Neuronal stem cell (in vitro differentiated cells): ENCODE measurements at places on chromosomes 11 and 22.

DNA sequence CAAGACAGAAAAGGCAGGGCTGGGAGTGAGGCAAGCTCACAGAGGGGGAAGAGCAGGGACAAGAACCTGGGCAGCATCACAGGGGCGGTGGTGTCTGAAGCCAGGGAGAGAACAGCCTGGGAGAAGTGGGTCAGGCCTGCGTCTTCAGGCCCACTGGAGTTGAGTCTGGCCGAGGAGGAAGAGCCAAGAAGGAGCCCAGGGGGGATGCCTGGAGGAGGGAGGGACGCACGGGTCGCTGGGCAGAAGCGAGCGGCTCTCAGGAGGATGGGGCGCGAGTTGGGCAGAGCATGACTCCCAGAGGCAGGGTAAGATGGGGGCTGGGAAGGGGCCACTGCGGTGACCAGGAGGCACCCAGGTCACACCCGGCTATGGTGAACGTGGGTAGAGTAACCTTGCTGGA, 18.5 kb downstream of the LRFN4 start:
- DNase-seq: no peak

DNA sequence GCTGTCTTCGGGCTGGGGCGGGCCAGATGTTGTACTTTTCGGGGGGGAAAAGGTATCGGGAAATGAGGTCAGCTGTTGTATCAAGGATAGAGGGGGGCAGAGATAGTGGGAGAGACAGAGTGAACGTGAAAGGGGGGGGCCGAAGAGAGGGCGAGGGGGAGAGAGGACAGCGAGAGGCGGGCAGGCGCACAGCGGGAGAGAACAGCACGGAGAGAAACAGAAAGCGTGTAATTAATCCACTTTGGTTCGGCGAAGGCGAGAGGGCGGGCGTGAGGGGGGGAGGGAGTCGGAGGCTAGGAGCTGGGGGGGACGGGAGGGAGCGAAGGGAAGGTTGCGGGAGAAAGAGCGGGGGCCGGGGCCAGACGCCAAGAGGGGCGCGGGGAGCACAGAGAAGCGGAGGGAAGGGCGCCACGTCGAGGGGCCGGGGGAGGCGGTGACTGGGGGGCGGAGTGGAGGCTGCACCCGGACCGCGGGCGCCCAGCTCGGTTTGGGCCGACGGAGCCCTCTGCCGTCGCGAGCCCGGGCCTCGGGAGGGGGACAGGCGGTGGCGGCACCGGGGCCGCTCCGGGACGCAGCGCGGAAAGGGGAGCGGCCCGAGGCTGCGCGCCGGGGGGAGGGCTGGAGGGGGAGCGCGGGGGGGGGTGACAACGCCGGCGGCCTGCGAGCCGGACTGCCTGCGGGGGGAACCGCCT, 612 bp downstream of the IGF2 start:
- no peak for DNase-seq

- DNase-seq: peak; percentile 52
These were observed 14.1 kb downstream of the RPS13 start for GRCh38 chr11:17063171-17064002.

DNA sequence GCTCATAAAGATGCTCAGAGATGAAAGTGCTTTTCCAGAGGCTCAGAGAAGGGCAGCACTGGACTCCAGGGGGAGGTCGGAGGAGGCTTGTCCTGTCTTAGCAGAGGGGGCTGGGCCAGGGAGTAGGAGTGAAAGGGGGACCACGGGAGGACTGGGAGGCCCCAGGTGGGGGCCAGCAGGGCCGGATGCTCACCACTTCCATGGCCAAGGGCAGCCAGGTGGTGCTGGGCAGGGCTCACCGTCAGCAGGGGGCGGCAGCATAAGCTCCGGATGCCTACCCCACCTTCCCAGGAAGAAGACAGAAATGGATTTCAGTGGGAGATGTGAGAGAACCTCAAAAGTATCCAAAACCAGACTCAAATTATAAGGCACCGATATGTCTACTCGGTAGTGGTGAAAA, 11.0 kb downstream of the RAB36 start:
- DNase-seq: no peak

GRCh38 chr11:3954448-3955298, 99.2 kb downstream of the STIM1 start:
- no peak for DNase-seq

- DNase-seq: peak; percentile 56
These were observed 120.4 kb upstream of the GRIA4 start for GRCh38 chr11:105489446-105489845.

DNA sequence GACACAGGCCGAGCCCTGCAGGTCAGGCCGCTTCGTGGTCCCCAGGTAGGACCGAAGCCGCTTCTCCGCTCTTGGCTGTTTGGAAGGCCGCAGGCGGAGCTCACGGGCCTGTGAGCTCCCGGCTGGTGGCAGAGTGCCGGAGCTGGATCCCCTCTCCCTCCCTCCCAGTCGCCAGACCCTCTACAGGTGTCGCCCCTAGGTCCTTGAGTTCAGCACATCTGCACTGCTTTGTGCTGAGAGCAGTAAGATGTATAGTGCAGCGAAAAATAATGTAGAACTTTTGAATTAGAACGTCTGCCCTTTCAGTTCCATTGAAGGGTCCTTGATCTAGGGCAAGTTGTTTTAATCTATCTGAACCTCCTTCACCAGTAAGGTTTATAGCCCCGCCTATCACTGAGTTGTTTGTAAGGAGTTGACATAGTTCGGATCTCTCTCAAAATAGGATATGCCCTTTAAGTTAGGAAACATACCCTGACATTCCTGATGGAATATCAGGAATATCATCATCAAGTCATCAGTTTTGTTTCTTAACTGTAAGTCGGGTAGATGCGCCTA, 419 bp downstream of the ANKRD49 start:
- no peak for DNase-seq

DNA sequence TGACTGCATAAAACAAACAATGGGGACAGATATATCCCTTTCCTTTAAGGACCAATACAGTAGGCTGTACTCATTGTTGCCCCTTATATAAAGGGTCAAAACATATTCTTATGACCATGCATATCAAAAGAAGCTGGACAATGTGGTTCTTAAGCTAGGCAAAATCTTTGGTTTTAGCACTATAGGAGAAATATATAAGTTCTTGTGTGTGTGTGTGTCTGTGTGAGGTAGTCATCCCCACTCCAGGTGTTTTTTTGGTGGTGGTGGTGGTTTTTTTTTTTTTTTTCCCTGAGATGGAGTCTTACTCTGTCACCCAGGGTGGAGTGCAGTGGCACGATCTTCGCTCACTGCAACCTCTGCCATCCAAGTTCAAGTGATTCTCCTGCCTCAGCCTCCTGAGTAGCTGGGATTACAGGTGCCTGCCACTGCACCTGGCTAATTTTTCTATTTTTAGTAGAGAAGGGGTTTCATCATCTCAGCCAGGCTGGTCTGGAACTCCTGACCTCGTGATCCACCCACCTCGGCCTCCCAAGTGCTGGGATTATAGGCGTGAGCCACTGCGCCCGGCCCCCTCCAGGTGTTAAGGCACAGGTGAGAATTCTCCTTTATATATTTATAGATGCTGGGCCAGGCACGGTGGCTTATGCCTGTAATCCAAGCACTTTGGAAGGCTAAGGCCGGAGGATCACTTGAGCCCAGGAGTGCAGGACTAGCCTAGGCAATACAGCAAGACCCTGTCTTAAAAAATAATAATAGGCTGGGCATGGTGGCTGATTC, 12.0 kb upstream of the ZNF143 start:
- DNase-seq: no peak

- no peak for DNase-seq
These were observed 50.7 kb upstream of the CD44 start for GRCh38 chr11:35088226-35088625.

GRCh38 chr11:126140926-126141280, 70.5 kb downstream of the RPUSD4 start:
- DNase-seq: no peak

GRCh38 chr22:35612903-35613302, 4.2 kb downstream of the MB start:
- no peak for DNase-seq

DNA sequence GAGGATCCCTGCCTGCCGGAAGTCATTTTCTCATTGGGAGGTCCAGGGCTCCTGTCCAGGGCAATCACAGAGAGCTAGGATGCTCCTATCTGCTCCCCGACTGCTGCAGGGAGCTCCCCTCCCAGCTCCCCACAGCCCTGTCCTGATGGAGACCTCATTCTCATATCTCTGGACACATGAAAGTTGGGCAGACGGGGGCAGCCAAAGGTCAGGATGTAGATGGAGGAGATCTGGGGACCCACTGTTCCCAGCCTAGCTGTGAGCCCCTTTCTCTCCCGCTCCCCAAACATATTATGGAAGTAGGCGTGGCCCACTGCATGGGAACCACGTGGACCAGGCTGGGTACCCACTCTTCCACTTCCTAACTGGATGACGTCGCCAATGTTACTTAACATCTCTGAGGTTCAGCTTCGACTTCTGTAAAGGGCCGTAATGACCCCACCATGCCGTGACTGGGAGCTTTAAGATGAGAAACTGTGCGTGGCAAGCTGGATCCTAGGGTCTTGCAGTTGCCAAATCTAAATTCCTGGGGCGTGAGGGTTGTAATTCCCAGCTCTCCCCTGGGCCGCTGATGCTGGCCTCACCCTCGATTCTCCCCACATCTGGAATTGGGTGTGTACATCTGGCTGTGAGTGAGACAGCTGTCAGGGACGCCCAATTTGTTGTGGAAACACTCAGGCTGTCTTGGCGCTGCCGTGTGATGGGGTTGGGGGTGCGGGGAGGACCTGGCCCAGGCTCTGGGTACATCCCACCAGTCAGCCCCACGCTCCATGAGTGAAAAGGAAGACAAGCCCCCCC, 1.8 kb downstream of the CDC42EP2 start:
- no peak for DNase-seq

GRCh38 chr11:39037611-39038010, 2421.8 kb downstream of the LRRC4C start:
- no peak for DNase-seq

GRCh38 chr11:88813233-88813915, 252.4 kb downstream of the GRM5 start:
- DNase-seq: no peak
